ENCODE measurements at places on chromosomes 2 and 18.

- DNase-seq, result no peak
These were observed 16.0 kb downstream of the BCL2 start for GRCh38 chr18:63303547-63303946.

GRCh38 chr2:164952057-164952702 is 3.1 kb downstream of the SLC38A11 start:
- DNase-seq, result no peak

DNA sequence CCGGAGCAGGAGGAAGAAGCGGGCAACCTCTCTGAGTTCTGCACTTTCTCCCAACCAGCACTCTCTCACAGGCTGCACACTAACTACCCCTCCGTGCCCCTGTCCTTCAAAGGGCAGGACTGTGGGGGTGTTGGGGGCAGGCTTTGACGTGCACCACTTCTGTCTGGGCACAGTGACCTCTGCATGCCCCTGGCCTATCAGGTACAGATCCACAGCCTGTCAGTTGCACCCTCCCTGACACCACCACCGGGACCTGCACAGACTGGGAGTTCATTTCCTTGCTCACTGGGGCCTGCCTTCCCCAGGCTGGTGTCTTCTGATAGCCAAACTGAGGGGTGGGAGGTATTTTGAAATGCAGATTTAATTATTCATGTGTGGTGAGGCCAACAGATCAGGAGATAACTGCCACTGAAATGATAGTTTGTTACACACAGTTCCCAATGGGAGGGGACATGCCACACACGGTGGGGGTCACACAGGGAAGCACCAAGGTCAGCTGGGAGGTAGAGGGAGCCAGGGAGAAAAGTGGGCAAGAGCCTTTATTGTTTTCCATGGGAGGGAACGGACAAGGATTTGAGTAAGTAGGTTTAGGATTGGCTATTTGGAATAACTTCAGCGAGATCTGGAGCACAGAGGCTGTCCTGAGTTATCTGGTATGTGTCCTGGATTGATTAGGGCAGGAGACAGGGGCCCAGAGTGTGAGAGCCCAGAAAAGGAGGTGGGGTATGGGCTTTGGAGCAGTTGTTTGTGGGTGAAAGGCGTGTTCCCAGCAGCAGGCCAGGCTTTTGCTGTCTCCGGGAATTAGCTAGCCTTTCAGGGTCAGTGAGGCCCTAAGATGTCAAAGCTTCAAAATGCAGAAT is 251.6 kb downstream of the AFF3 start:
- DNase-seq, result no peak

GRCh38 chr2:216034065-216034464 is 20.7 kb upstream of the MREG start:
- DNase-seq, result peak; percentile 65

DNA sequence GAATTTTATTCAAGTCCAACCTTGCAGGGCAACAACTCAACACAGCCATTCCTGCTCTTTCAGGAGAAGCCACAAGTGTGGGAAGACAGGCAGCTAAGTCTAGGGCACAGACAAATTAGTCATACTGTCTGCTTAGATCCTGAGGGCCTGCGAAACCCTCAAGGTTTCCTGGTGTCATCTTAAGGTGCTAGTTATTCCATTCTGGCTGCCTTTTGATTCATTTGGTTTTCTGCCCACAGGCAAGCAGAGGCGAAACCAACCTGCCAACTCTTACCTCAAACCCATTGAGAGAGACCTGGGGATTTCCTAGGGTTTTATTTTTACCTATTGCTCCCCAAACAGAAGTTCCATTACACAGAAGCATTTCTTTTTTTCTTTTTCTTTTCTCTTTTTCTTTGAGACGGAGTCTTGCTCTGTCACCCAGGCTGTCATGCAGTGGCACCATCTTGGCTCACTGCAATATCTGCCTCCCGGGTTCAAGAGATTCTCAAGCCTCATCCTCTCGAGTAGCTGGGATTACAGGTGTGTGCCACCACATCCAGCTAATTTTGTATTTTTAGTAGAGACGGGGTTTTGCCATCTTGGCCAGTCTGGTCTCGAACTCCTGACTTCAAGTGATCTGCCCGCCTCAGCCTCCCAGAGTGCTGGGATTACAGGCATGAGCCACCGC is 23.7 kb upstream of the SCYGR1 start:
- DNase-seq, result peak; percentile 77

GRCh38 chr2:106057206-106057605 is 136.9 kb downstream of the UXS1 start:
- no peak for DNase-seq

DNA sequence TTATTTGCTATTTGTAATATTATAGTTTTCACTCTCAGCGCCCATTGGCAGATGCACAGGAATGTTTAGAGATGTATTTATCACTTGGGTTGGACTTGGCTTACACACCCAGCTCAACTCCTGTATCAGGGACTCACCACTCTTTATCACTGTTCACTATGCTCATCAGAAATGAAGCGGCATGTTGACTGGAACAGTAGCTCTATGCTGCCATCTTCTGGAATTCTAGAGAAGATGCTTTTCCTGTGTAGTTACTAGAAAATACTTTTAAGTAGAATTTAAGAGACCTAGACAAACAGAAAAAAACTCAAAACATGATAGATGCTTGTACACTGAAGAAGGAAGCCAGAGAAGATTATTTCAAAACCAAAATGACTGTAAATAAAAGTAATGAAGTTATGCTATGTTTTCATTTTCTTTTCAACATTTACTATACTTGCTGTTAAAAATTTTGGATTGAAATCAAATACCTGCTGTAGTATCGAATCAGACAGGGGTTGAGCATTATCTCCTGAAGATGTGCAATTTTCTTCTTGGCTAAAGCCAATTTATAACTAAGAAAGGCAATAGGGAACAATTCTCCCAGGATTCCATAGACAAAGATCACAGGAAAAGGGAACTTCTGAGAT is 47.4 kb upstream of the NXPH2 start:
- peak; percentile 69 for DNase-seq

DNA sequence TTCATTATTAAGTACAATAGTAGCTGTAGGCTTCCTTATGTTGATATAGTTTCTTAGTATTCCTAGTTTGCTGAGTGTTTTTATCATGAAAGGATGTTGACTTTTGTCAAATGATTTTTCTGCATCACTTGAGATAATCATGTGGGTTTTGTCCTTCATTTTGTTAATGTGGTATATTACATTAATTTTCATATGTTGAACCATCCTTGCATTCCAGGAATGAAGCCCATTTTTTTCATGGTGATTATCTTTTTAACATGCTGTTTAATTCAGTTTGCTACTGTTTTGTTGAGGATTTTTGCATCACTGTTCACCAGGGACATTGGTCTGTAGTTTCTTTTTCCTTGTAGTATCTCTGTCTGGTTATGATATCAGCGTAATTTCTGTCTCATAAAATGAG is 82.9 kb upstream of the CNGA3 start:
- DNase-seq, result no peak
